ENCODE measurements at places on chromosomes 1 and 21.

DNA sequence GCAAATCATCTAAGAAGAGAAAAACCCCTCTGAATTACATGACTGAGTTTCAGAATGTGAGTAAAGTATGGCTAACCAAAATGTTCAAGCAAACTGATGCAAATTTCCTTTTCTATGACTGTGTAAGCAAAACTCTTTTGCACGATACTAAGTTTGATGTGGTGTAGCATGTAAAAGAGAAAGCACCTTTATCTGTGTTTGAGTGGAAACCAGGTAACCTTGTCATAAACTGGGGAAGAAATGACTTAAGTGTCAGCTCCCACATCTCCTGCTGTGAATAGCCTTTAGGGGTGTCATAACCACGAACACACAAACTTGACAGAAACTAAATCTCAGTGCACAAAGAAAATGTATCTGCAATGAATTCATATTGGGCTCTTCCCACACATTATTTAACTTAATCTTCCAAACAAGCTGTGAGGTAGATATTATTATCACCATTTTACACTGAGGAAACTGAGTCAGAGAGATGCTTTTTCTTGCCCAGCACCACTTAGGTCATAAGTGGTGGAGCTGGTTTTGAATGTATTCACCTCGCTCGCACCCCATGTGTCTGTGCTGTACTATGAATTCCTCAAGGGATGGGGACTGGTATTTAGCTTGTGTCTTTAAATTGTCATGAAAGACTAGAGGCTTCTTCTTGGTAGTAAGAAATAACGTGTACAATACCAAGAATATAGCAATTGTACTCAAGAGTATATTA is 32.9 kb upstream of the IL12RB2 start:
- DNase-seq, result no peak

DNA sequence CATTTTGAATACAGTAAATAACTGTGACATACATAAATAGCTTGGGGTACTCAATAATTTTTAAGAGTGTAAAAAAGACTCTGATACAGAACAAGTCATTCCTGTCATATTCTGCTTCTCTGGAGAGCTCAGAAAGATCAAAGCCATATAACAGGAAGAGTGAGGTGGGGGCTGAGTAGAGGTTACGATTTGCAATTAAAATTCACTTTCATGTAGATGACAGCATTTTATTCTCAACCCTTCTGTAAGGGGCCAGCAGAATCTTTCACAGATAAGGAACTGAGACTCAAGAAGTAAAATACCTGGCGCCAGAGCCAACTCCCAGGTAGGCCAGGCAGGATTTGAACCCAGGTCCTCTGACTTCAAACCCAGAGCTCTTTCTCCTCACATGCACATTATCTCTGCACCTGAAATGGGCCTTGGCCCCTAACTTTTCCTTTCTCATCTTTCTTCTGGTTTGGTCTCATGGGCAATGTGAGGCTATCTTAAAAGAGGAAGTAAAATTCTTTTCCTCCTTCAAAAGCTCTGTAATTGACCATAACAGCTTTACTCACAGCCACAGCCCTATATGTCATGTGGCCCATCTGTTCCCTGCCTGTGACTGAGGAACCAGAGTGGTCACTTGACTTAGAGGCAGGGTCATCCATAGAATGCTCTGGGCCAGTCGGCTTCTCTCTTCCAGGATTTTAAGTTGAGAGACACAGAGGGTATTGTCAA is 80.9 kb upstream of the SYT6 start:
- DNase-seq, result no peak

GRCh38 chr1:27760426-27760825 is 12.6 kb upstream of the STX12 start:
- no peak for DNase-seq

DNA sequence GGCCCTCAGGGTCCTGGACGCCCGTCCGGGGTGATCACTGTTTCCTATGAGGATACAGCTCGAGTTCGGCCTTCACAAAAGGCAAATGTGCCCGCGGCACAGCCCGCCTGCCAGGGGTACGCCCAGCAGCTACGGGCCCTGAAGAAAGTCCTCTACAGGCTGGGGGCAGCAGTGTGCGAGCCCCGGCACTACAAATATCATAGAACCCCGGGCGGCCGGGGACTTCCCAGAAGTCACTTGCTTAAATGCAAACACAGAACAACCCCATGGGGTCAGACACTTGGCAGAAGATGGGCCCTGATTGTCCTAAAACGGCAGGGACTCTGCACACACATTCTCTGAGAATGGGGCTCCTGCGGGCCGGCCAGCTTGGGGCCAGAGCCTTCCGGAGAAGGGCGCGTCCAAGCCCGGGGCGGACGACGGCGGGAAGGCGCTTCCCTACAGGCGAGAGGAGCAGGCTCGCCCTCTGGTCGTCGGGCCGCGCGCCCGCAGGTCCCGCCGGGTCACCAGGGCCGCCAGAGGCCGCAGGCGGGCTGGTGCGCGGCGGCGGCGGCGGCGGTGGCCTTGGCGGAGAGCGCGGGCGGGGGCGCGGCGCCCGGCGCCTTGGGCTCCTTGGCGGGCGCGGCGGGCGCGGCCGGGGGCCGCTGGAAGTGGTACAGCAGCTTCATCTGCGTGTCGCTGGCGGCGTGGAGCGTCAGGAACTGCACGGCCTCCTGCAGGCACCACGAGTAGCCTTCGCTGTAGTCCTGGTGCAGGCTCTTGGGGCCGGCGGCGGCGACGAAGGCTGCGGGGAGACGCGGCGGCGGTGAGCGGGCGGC is 888 bp downstream of the HES5 start:
- DNase-seq, result no peak

GRCh38 chr1:17588048-17588871 is 48.8 kb downstream of the ARHGEF10L start:
- peak; percentile 56 for DNase-seq

GRCh38 chr21:20404915-20405314 is 593.3 kb upstream of the NCAM2 start:
- no peak for DNase-seq

GRCh38 chr1:115363171-115363570 is 25.1 kb upstream of the NGF start:
- no peak for DNase-seq

- no peak for DNase-seq
Measured at GRCh38 chr1:26130695-26131094, 19.1 kb downstream of the PDIK1L start.

- DNase-seq, result no peak
Measured at GRCh38 chr21:14836950-14837349, 227.8 kb downstream of the NRIP1 start.

GRCh38 chr1:227999056-227999930 is 7.5 kb upstream of the WNT3A start:
- peak; percentile 39 for DNase-seq

DNA sequence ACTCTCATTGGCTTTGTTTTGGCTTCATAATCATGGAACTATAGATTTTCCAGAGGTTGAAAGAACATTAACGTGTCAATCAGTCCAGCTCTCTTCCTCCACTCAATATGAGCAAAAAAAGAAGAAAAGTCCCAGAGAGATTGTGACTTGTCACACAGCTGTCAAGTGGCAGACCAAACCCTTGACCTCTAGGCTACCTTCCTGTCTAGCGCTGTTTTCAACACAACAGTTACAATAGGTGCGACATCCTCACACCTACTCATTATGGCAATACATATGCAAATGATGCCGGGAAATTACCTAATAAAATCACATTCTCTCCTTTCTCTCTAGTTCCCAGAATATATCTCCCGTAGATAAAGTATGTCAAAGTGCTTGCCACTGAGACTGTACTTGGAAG is 1.1 kb downstream of the WARS2 start:
- peak; percentile 4 for DNase-seq

GRCh38 chr1:114750780-114751179 is 7.0 kb downstream of the CSDE1 start:
- DNase-seq, result no peak

GRCh38 chr1:57603696-57604095 is 179.8 kb upstream of the DAB1 start:
- no peak for DNase-seq
